Astrocyte (in vitro differentiated cells and primary cell): ENCODE measurements at places on chromosomes 11 and 22. TPM values are rescaled to one million over a fixed set of nuclear protein-coding genes. Genes with fewer than 3 reads are reported as not detected.

OR8D4 gene
- total RNA-seq: not detected in 2 replicates

DNA sequence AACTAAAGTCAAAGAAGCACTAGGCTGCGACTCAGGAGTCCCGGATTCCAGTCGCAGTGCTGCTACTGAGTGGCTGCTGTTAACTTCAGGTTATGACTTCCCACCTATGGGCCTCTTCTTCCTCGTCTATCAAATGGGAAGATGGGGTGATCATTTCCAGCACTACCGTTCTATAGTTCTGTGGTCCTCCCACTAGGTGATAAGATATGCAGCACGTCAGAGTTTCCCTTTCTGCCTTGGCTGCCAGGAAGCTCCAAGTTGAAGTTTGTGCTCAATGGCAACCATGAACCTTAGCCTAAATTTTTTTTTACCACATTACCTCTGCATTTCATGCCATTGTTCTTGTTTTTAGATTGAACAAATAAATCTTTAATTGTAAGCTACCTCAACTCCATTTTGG lies 38.7 kb downstream of the ALX4 start:
- H3K4me3 ChIP-seq: no peak overlapping the region
- H3K27me3 ChIP-seq: no peaks in the 10 kb centered on the region
- peaks cover 22% of the 10 kb centered on the region for H3K4me1 ChIP-seq
- no peaks in the 10 kb centered on the region for H3K36me3 ChIP-seq

SMC1B gene
- not detected in 2 replicates for total RNA-seq

DNA sequence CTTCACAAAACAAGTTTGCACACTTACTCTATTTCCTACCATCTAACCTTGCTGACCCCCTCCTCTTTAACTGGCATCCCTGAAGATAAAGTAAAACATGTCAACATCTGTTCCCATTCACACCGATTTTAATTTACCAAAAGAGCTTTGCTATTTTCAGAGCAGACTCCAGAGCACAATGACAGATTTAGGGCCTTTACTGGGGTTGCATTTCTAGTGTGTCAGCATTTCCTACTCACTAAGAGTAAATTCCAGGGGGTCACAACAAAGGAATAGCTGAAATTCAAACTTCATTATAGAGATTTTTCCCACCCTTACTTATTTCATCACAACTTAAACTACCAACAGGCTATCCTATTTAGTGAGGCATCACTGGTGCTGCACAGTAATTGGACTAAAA lies 60.8 kb downstream of the SOX6 start:
- no peaks in the 10 kb centered on the region for H3K4me1 ChIP-seq
- H3K4me3 ChIP-seq: no peak overlapping the region
- no peak for DNase-seq
- H3K27ac ChIP-seq: no peak overlapping the region
- H3K36me3 ChIP-seq: no peaks in the 10 kb centered on the region

DNA sequence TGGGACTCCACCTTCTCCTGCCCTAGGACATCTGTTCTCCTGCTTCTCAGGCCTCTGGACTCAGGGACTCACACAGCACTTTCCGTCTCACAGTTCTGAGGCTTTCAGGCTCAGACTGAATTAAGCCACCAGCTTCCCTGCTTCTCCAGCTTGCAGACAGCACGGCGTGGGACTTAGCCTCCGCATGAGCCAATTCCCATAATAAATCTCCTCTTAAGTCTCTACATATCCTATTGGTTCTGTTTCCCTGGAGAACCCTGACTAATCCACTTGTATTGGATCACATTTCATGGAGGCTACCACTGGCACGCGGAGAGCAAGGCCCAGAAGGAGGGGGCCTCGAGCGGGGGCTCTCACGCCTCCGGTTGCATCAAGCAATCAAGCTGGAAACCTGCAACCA lies 1313.6 kb downstream of the TBC1D22A start:
- H3K27me3 ChIP-seq: no peaks in the 10 kb centered on the region
- H3K36me3 ChIP-seq: no peaks in the 10 kb centered on the region
- H3K27ac ChIP-seq: no peak overlapping the region

DNA sequence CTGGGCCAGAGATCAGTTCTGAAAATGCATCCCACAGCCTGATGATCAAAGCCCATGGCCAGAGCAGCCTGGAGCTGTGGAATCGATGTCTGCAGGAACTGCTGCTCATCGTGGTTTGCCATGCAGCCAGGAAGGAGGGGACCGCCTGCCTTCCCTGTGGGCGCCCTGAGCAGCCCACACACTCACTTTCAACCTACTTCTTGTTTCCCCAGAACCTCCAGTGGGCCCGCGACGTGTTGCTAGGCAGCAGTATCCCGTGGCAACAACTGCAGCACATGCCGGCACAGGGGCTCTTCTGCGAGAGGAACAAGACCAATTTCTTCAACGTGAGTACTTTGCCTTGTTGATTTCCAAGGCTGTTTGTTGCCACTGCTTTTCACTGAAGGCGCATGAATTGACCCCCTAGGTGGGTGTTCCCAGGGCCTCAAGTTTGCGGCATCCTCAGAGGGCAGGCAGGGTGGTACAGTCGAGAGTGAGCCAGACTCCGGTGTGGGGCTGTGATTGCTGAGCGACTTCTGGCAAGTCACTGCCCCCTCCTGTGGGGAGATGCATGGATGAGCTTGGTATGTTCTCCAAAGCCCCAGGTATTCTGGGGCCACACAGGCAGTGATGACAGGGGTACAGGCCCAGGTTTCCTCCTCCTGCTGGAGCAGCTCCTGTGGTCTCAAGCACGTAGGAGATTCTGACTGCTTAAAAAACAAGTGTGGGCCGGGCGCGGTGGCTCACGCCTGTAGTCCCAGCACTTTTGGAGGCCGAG lies 47.0 kb upstream of the SUSD2 start:
- H3K27ac ChIP-seq: no peak overlapping the region
- DNase-seq: no peak
- no peaks in the 10 kb centered on the region for H3K27me3 ChIP-seq
- peaks cover 5% of the 10 kb centered on the region for H3K4me1 ChIP-seq
- H3K4me3 ChIP-seq: no peak overlapping the region

DNA sequence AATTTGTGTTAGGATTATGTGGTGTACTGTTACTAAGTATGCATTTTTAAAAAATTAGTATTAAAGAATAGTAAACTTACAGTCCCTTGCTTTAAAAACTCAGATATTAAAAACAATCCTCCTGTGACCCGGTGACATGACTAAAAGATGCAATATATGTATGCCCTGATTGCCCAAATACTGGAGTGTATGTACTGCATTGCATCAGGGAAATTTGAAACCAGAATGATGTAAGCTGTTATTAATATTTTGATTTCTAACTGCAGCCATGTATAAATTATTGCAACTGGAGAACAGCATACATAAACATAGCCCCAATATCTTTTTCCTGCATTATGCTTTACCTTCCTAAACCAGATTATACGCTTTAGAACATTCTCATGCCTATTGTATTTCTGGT lies 3.7 kb upstream of the HSPA8 start:
- no peaks in the 10 kb centered on the region for H3K27me3 ChIP-seq
- H3K27ac ChIP-seq: no peak overlapping the region
- H3K36me3 ChIP-seq: peaks cover 7% of the 10 kb centered on the region
- no peak overlapping the region for H3K4me3 ChIP-seq
- no peak for DNase-seq

SLC25A17 gene
- total RNA-seq: 24.6 and 24.8 TPM in 2 replicates

DNA sequence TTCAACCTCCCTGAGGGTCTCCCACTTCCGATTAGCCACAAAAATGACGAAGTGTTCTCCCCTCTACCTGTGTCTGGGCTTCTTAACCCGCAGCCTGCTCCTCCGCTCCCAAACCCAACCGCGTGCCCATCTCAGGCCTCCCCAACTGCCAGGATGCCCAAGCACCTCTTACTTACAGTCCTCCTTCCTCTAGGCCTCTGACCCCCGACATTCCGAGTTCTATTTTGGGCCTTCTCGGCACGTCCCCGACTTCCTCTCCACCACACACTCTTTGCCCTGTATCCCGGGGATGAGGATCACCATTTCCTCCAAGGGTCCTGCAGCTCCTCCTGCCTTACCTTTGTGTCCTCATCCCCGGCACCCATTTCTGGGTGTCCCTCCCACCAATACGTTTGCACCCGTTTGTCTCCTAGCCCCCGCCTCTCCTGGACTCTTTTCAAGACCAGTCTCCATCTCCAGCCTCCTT lies 388 bp upstream of the MUS81 start:
- H3K4me3 ChIP-seq: peak overlapping the region; percentile 98
- H3K4me1 ChIP-seq: peaks cover 48% of the 10 kb centered on the region
- H3K27me3 ChIP-seq: no peaks in the 10 kb centered on the region
- H3K36me3 ChIP-seq: peaks cover 36% of the 10 kb centered on the region
- no peak for DNase-seq
- H3K27ac ChIP-seq: peak overlapping the region; percentile 74

GRCh38 chr11:119624102-119624615 lies 104.8 kb downstream of the NECTIN1 start:
- H3K27ac ChIP-seq: no peak overlapping the region
- H3K4me1 ChIP-seq: no peaks in the 10 kb centered on the region
- H3K36me3 ChIP-seq: no peaks in the 10 kb centered on the region
- no peak overlapping the region for H3K4me3 ChIP-seq
- DNase-seq: no peak

- no peaks in the 10 kb centered on the region for H3K27me3 ChIP-seq
- H3K4me3 ChIP-seq: no peak overlapping the region
- no peak for DNase-seq
- no peaks in the 10 kb centered on the region for H3K4me1 ChIP-seq
- no peaks in the 10 kb centered on the region for H3K36me3 ChIP-seq
These were observed 292.5 kb downstream of the BRD1 start for GRCh38 chr22:49535126-49535525.

- peak within 1 kb of the TSS; percentile 81 for H3K4me3 ChIP-seq
- peak; percentile 82 for DNase-seq
- no peaks in the 10 kb centered on the region for H3K36me3 ChIP-seq
- peak within 1 kb of the TSS; percentile 97 for H3K27ac ChIP-seq
- peaks cover 40% of the 10 kb centered on the region for H3K4me1 ChIP-seq
These were observed at the start of gene MED15 for GRCh38 chr22:20507253-20508066. TSS of gene MED15 (plus strand) at chr22:20507610. CDS start at chr22:20507679, 69 bp downstream.

- H3K4me1 ChIP-seq: peaks cover 3% of the 10 kb centered on the region
- no peak overlapping the region for H3K4me3 ChIP-seq
- no peak overlapping the region for H3K27ac ChIP-seq
- no peak for DNase-seq
These were observed 45.4 kb downstream of the RRP8 start for GRCh38 chr11:6557761-6558674.

OR56A1 gene
- not detected in 2 replicates for total RNA-seq

DNA sequence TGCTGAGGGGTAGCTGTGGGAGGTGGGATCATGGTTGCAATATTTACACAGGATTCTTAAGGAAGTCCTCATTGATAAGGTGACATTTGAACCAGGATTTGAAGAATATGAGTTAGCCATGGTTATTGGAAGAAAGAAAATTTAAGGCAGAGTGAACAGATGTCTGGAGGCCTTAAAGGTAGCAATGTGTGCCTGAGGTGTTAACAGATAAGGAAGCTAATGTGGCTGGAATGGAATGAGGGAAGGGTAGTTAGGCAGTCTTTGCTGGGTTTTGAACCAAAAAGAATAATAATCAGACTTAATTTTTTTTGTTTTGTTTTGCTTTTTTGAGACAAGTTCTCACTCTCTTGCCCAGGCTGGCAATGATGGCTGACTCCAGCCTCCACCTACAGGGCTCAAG lies 9.7 kb upstream of the DEPDC7 start:
- no peak overlapping the region for H3K4me3 ChIP-seq
- H3K4me1 ChIP-seq: peaks cover 4% of the 10 kb centered on the region
- no peak overlapping the region for H3K27ac ChIP-seq

DNA sequence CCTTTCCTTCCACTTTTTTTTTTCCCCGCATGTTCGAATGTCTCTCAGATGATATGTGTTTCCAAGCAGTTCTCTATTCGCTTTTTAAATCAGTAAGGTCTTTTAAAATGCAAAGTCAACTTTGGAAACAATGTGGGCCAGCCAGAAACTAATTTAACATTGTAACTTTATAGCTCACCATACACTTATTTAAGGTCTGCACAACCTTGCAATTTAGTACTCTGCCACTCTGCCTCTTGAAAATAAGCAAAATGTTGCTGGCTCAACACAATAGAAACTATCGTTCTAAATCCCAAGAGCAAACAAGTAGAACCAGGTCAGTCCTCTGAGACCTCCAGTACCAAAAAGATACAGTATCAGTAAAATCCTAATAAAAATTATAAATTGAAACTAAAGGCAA lies 109.0 kb downstream of the SIK3 start:
- H3K27ac ChIP-seq: peak overlapping the region; percentile 64
- H3K27me3 ChIP-seq: no peaks in the 10 kb centered on the region
- no peak for DNase-seq
- H3K4me3 ChIP-seq: no peak overlapping the region
- peaks cover 36% of the 10 kb centered on the region for H3K4me1 ChIP-seq

FAM227A gene
- 2.3 and 3.4 TPM in 2 replicates for total RNA-seq

DNA sequence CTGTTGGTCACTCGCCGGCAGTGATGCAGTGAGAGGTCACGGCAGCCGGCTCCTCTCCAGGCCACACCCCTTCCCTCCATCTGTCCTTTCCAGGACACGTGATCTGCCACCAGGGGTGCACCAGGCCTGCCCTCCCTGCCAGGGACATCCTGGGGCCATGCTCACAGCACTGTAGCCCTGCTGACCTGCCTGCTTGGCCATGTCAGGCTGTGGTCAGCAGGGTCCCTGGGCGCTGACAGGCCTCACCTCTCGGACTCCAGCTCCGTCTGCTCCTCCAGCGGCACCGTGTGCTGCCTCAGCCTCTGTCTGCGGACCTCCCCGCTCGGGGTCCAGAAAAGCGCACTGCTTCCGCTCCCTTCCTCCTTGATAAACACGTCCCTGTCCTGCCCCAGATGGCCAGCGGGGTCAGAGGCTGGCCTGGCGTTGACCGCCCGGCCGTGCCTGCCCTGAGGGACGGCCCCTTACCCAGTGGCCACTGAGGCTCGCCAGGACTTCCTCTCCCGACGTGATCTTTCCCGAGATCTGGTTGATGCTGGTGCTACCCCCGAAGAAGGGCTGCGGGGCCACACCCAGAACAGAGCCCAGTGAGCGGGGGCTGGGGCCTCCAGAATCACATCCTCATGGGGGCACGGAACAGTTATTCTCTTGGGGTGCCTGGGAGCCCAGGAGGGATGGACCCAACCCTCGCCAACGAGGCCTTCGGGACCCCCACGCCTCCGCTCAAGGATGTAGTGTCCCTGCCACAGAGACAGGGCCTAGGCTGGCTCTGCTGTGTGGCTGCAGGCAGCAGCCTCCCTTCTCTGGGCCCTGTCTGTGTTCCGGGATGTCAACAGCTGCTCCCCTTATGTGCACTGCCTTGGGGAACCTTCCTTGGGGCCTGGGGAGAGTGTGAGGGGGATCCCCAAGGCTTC lies 36.3 kb upstream of the CARS1 start:
- H3K27ac ChIP-seq: no peak overlapping the region
- peaks cover 23% of the 10 kb centered on the region for H3K4me1 ChIP-seq
- no peak for DNase-seq
- H3K27me3 ChIP-seq: no peaks in the 10 kb centered on the region
- no peak overlapping the region for H3K4me3 ChIP-seq
- H3K36me3 ChIP-seq: no peaks in the 10 kb centered on the region
